ENCODE measurements at places on chromosomes 12 and 14.

GRCh38 chr14:97311411-97311810 lies 514.2 kb downstream of the VRK1 start:
- no peak for DNase-seq

DNA sequence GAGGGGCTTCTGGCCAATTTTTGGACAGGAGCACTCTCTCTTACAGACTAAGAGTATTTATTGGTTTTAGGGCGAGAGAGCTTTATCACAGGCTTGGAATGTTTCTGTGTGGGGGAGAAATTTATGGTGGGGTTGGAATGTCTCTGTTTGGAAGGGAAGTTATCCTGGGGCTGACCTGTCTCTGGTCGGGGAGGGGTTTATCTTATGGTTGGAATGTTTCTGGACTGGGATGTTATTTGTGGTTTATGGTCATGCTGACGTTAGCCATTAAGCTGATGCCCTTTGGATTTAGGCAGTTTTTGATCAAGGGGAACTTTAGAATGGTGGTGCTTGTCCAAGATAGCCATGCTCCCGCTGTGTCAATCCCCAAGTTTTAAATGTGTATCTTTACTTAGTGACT lies 614.8 kb downstream of the DIO2 start:
- peak; percentile 68 for DNase-seq

DNA sequence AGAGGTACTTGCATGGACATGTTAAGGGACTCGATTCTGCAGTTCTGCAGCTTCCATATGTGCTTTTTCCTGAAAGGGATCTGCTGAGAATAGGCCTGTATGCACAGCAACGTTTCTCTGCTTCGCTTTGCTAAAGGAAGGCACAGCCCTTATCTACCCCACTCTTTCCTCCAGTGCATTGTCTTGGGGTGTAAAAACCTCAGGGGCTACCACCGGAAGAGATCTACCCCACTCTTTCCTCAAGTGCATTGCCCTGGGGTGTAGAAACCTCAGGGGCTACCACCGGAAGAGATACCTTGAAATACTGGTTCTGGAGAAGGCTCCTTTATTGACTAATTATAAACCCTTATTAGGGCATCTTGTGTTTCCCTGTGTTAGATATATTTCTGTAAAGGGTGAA lies 52.9 kb downstream of the SEL1L start:
- DNase-seq = no peak

- peak; percentile 78 for DNase-seq
Measured at GRCh38 chr12:122891661-122892525, 4.0 kb downstream of the VPS37B start.

- DNase-seq = peak; percentile 16
Measured at GRCh38 chr14:60758885-60759284, 24.3 kb downstream of the MNAT1 start.

GRCh38 chr14:50826681-50827080 lies 4.3 kb downstream of the NIN start:
- no peak for DNase-seq

- peak; percentile 18 for DNase-seq
Measured at GRCh38 chr12:68106160-68106559, 53.4 kb downstream of the IFNG start.

DNA sequence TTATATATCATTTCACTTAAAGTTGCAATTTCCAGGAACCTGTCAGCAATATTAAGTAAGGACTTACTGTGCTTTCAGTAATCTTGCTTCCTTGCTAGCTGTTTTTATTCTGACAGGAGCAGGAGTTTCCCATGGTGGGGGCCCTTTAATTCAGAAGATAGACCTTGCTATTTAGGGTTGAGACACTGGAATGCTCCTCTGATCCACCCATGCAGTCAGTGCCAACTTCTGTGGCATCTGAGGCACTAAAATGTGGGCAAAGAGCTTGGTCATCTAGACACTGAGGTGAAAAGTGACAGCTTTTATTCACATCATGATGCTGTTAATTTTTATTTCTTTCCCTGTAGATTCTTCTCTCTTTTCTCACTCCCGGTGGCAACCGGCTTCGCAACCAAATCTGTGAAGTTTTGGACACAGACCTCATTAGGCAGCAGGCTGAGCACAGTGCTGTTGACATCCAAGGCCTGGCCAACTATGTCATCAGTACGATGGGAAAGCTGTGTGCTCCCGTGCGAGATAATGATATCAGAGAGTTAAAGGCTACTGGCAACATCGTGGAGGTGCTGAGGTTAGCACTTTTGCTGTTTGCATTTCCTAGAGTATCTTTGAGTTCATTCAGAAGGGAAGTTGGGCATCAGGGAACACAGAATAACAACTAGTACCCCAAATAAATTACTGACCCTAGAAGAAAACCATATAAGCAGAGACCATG lies 18.8 kb downstream of the TCP11L2 start:
- DNase-seq = no peak

- DNase-seq = peak; percentile 80
Measured at GRCh38 chr12:89574736-89575208, 48.9 kb upstream of the POC1B start.

GRCh38 chr14:105087308-105087962 lies 22.2 kb upstream of the GPR132 start:
- DNase-seq = peak; percentile 69

GRCh38 chr12:27747111-27747820 lies 32.8 kb upstream of the KLHL42 start:
- peak; percentile 45 for DNase-seq

- no peak for DNase-seq
Measured at GRCh38 chr14:85576218-85576617, 46.3 kb downstream of the FLRT2 start.

- no peak for DNase-seq
Measured at GRCh38 chr12:9674226-9674590, 4.7 kb downstream of the CLEC2D start.

DNA sequence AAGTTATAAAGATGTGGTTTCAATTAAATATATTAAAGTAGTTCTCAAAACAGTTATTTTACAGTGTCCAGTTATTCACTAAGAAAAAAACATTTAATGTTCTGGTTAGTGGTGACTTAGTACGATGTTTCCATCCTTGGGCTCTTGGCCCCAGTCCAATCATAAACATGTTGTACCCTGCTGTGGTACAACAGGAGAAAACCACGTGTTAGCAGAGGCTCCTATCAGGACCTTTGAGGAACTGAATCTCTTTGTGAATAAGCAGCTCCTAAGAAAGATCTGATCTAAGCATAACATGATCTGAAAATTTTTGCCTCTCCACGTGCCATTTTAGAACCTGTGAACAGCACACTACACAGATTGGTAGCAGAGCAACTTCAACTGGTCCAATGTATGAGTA lies 234.0 kb downstream of the SYT1 start:
- no peak for DNase-seq

DNA sequence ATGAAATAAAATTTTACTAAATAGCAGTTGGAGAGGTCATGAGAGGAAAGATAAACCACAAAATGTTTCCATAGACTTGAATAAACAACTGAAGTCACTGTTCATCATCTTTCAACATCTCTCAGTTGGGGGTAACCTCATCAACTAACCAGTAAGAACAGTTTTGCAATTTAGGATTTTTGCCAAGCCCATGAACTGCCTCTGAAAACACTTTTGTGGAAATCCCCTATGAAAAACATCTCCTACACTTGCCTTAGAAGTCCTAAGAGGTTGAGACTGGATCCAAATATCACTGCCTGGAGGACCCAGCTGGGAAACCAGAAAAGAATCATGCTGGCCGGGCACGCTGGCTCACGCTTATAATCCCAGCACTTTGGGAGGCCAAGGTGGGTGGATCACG lies 273.1 kb downstream of the C12orf50 start:
- DNase-seq = peak; percentile 98

- peak; percentile 38 for DNase-seq
Measured at GRCh38 chr14:24259282-24260025, 3.5 kb downstream of the TGM1 start.

DNA sequence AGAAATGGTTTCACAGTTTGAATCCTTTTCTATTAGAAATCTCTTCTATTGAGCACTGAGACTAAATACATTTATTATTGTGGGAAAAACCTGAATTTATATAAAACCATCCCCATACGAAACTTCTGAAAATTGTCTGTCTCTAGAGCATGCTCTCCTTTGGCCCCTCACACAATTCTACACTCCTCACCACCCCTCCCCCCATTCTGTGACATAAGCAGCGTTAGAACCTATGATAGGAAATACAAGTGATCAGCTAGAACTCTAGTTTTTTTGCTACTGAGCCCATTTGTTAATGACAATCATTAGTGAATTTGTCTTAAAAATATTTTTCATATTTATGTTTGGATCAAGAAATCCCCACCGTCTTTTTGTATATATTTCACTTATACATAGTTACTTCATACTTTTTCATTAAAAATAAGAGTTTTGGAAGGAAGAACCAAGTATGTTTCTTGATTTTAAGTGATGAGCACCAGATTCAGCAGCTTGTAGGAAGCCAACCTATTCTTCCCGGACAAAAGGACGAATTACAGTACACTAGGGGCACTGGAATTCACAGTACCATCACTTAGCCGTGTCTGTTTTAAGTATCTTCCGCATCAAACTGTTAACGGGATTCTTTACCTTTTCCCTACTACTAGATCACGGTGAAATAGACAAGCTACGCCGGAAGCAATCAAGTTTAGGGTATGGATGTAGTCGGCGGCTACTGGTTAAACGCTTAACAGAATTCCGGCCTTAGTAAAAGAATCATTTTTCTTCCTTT lies 724 bp downstream of the GTSF1 start:
- no peak for DNase-seq

GRCh38 chr12:49823350-49823749 lies 4.9 kb downstream of the NCKAP5L start:
- no peak for DNase-seq

DNA sequence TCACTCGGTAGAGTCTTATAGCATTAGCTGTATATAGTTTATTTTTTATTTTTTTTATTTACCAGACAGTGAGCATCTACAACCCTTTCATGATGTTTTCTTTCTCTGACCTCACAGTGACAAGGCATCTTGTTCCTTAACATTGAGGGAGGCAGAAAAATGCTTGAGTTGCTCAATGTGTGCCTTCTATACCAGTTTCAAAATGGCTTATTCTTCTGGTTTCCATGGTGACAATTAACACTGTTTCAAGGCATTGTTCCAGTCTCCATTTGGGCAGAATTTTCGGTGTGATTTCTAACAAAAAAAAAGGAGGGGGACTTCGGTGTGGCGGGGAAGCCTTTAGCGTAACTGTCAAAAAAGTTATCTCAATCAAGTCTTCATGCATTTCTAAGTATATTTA lies 209.7 kb upstream of the NPAS3 start:
- peak; percentile 11 for DNase-seq

DNA sequence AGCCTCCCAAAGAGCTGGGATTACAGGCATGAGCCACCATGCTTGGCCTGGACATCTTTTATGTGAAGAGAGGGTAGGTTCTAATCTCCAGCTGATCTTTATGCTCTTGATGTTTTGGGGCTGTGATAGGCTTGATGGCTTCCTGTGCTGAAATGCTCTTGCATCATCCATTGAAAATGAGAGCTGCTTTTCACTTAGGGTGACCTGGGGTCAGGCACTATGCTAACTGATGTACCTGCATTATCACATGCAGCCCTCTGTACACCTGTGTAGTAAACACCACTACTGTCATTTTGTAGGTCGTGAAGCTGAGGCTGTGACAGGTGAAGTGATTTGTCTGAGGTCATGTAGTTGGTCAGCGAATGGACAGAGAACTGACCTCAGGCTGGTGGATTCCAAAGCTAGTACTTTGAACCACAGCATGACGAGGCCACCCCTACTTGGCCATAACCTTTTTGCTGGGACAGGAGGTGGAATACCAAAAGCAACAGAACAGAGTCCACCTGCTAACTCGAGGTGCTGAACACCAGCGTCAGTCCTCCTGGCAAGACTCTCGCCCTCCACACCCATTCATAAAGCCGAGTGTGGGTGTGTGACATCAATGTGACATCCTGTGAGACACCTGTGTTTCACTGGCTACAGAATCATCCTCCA lies 69.1 kb downstream of the C12orf75 start:
- no peak for DNase-seq

GRCh38 chr14:87252103-87252502 lies 740.9 kb downstream of the GALC start:
- no peak for DNase-seq

GRCh38 chr12:6684609-6685008 lies 4.6 kb downstream of the ZNF384 start:
- DNase-seq = peak; percentile 38

- DNase-seq = no peak
Measured at GRCh38 chr12:103998976-103999375, 33.3 kb downstream of the TDG start.

GRCh38 chr12:121108492-121108891 lies 24.2 kb upstream of the P2RX7 start:
- DNase-seq = no peak

DNA sequence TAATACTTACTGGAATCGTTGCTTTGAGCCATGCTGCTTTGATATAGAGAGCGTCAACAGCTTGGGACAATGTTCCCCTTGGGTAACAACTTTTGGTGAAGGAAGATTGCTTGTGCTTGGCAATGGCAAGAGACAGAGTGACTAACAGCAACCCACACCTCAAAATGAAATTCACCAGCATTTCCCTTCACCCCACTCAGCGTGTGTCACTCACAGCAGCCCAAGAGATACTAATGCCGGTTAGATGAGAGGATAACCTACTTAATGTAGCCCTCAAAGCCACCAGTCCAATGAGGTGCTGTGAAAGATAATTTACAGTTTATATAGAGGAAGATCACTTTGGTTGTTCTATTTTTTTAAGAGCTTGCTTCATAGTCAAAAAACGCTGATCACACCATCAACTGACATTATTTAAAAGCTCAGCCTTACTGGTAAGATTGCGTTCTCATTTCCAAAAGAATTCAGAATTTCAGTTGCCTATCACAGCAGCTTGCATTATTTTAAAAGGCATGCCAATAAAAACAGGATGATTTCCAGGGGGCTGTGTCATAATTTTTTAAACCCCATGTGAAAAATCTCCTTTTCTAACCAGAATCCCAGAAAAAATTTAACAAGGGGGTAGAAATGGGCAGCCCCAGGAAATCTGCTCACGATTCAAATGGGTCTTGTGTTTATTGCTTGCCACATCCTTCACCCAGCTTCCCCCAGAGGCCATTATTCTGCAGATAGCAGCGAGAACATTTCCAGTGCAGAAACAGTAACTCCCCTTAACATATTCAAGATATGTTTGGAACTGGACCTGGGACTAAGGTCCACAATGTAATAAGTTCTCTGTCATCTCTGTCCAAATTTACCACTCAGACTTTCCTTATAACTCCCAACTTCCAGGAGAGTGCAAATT lies at the start of gene IL26:
TSS of gene IL26 (minus strand) at position 235 of the 901 bp plus-strand sequence. CDS start at position 181, 54 bp downstream.
- DNase-seq = peak; percentile 47

DNA sequence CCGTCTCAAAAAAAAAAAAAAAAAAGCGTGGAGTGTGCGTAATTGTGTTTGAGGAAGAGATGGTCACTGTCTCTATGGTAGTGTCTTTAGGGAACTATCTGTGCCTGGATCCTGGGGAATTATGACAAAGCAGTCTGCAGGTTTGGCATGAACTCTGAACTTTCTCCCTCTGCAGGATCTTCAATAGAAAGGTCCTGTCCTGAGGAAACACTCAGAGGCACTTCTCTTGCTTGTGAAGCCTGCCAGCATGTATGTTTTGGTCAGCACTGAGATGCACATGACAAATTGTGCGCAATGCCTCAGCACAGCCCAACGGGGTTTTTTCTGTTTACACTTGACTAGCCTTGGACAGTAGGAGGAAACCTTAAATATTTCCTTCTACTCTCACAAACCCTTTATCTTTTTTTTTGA lies 46.6 kb downstream of the ATF7 start:
- no peak for DNase-seq
